Astrocyte of the spinal cord (primary cell): ENCODE measurements at places on chromosomes 11 and 22.
A peak's percentile ranks its signal among the peaks of the same experiment; 100 is the strongest.

- DNase-seq = no peak
These were observed 597 bp upstream of the PLXNB2 start for GRCh38 chr22:50307890-50308596.

DNA sequence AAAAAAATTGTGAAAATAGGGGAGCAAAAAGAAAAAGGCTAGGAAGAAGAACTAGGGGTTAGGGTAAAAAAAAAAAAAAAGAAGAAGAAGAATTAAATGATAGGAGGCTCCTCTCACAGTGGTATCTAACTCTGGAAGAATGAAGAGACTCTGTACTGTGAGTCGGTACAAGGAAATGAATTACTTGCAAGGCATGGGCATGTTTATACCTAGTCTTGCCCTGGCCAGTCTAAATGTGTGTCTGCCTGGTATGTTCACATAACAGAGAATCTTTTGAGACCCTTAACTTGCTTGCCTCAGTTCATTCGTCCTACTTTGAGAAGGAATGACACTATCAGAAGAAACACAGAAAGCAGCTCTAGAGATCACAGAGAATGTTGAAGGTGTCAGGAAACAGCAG, 159.6 kb downstream of the SWAP70 start:
- DNase-seq = no peak

GRCh38 chr11:33151399-33151798, 9.9 kb downstream of the CSTF3 start:
- DNase-seq = no peak

DNA sequence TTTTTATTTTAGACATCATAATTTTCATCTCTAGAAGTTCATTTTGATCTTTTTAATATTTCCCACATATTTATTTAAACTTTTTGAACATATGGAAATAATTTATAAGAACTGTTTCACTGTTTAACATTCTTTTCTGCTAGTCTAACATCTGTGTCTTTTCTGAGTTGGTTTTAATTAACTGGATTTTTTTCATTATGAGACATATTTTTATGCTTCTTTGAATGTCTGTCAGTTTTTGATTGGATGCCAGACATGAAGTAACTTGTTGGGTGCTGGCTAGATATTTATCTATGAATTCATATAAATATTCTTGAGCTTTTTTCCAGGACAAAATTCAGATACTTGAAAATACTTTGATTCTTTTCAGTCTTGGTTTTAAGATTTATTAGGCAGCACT, 317.8 kb upstream of the NCAM1 start:
- no peak for DNase-seq

- no peak for DNase-seq
These were observed 29.1 kb upstream of the ANGPTL5 start for GRCh38 chr11:101945448-101945847.

GRCh38 chr22:23363683-23364082, 183.4 kb downstream of the BCR start:
- DNase-seq = no peak

DNA sequence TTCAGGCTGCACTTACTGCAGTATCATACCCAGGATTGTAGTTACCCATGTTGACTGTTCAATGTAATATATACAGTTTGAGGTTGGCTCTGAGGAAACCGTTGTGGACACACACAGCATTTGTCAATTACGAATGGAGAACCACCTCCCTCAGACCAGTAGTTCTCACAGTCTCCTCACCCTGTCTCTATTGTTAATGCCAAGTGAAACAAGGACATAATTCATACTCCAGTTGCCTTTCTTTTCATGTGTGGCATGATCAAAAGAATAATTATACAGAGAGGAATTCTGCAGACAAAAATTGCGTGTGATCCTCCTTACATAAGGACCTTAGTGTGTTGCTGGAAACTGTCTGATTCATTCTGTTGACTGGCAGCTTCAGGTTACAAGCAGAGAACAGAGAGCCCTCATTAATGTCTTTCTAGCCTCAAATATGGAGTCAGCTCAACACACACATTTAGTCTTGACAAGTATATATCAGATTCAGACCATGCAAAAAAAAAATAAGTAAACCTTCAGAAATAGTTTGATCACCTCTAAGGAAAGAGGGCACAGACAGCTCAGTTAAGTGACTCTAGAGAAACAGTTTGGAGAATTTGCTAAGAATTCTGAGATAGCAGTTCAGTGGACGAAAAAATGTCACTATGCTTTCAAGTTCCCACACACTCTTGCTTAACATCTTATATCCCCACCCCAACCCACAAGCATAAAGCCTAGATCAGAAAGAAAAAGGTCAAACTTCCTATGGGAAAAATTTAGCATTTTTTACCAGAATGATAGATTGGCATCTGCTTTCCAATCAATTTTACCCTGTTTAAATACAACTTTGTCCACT, 96.1 kb downstream of the MAML2 start:
- DNase-seq = peak; percentile 84
